Naive thymus-derived CD8-positive, alpha-beta T cell (primary cell): ENCODE measurements at places on chromosomes 16 and 17. TPM values are rescaled to one million over a fixed set of nuclear protein-coding genes. Genes with fewer than 3 reads are reported as not detected.

The LHX1 gene
- polyA plus RNA-seq, result not detected

The C16orf95 gene
- 4.9 TPM for polyA plus RNA-seq

The KRT27 gene
- not detected for polyA plus RNA-seq

The TP53TG3B gene
- not detected for polyA plus RNA-seq

The CHAD gene
- not detected for polyA plus RNA-seq

The ABCA6 gene
- not detected for polyA plus RNA-seq

The LGALS9B gene
- not detected for polyA plus RNA-seq

The TAT gene
- polyA plus RNA-seq, result not detected

The NPW gene
- not detected for polyA plus RNA-seq

The PTX4 gene
- polyA plus RNA-seq, result not detected

The FBXO39 gene
- 0.15 TPM for polyA plus RNA-seq

The DPEP2 gene
- 40.4 TPM for polyA plus RNA-seq

The HOXB5 gene
- not detected for polyA plus RNA-seq

The GRAP gene
- 99.6 TPM for polyA plus RNA-seq

The ALDOA gene
- polyA plus RNA-seq, result 798 TPM

The OTOA gene
- polyA plus RNA-seq, result not detected

The MYL11 gene
- 1.1 TPM for polyA plus RNA-seq

The FUS gene
- polyA plus RNA-seq, result 118 TPM

The RBBP6 gene
- 16.1 TPM for polyA plus RNA-seq

The RAI1 gene
- polyA plus RNA-seq, result 2.3 TPM

The ODAD4 gene
- polyA plus RNA-seq, result 0.09 TPM

The ENPP7 gene
- not detected for polyA plus RNA-seq

The KRT16 gene
- polyA plus RNA-seq, result not detected

The ITGAD gene
- not detected for polyA plus RNA-seq

The NECAB2 gene
- not detected for polyA plus RNA-seq

The TOX3 gene
- polyA plus RNA-seq, result not detected

The TMEM238L gene
- polyA plus RNA-seq, result 0.65 TPM

The HSPB9 gene
- polyA plus RNA-seq, result not detected

The UTS2R gene
- polyA plus RNA-seq, result not detected

The ZSCAN10 gene
- polyA plus RNA-seq, result not detected

The KRT36 gene
- polyA plus RNA-seq, result not detected
